Stimulated activated CD4-positive, alpha-beta T cell treated with anti-CD3 and anti-CD28 coated beads, Interleukin-4, amount 100 ng/mL, for 4 hours (primary cell): ENCODE measurements at places on chromosomes 2 and 18.
A peak's percentile ranks its signal among the peaks of the same experiment; 100 is the strongest.

DNA sequence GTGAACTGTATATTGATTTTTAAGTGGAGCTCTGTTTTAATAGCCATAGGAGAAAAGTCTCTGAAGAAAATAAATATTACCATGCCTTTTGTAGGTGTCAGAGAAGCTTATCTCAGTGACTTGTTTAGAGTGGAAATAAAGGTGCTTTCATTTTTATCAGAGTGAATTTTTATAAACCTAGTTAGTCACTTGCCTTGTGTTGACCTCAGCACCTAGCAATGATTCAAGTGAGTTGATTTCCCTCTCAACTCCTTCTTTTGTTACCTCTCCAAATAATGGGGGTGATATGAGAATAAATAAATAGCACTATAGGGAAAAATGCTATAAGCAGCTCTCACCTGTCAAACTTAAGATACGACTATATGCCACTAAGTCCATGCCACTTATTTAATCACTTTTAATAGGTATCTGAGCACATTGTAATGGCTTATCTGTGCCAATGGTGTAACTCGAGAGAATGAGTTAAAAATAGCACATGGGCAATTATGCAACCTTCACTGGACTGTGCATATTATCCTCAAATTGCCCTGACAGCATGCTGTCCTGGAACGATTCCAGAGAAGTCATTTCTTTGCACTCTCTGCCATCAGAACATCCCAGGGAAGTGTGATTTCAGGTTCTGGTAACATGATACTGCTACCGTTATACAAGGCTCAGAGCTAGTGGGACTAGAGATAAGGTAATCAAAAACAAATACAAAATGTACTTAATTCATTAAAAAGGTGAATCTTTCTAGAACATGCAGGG lies 290.8 kb downstream of the CCDC85A start:
- DNase-seq, result no peak

DNA sequence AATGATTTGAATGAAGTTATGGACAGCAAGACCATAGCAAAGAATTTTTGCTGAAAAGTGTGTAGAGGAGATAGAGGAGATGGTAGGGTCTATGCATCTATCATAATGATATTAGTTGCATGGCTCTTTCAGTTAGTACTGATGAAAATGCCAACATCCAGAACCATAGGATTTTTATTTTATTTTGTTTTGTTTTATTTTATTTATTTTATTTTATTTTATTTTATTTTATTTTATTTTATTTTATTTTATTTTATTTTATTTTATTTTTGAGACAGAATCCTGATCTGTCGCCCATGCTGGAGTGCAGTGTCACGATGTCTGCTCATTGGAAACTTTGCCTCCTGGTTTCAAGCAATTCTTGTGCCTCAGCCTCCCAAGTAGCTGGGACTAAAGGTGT lies 1021.1 kb upstream of the ZEB2 start:
- DNase-seq, result no peak

DNA sequence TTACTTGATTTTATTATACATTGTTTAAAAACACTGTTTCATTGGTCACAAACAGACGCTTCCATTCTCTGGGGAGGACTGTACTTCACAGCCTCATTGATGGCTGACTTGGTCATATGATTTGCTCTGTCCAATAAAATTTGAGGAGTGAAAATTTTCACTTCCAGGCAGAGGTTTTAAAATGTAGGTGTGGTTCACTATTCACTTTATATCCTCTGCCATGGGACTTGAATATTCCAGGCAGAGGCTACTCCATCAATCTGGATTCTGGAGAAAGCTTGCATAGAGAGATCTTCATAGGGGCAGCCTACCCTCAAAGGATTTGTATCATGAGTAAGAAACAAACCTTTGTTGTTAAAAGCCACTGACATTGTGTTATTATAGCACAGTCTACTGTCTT lies 56.7 kb downstream of the LDAH start:
- no peak for DNase-seq

GRCh38 chr2:234874347-234875046 lies 77.3 kb upstream of the SH3BP4 start:
- no peak for DNase-seq

DNA sequence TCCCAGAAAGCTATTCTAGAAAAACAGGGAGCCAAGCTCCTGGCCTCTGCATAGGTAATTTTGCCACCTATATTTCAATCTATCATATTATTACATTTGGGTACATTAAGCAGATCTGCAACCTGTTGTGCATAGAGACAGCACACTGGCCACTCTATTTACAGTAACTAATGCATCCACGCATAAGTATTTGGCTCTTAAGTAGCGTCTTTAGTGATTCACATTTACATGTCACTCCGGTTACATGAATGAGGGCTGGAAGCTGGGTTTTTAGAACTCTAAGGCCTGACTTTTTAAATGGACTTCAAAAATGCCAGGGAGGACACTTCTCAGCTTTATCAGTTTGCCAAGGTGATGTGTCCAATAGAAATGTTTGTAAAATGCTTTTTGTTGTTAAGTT lies 97.7 kb downstream of the NYAP2 start:
- DNase-seq, result no peak

- no peak for DNase-seq
Observed at GRCh38 chr2:187148059-187148714, 299.2 kb upstream of the ZSWIM2 start.

DNA sequence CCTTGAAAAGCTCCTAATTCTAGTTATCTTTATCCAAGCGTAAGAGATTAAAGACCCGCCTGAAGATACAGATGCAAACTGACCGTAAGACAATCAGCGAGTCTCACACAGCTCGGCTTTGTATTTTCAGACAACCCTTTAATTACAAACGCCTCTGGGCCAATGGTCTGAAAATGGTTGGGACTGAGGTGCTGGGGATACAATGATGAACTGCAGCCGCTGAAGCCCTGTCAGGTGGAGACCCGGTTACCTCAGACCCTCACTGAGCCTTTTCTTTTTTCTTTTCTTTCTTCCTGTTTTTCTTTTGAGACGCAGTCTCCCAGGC lies 715 bp upstream of the CFAP36 start:
- peak; percentile 0 for DNase-seq

- no peak for DNase-seq
Observed at GRCh38 chr2:162233197-162233596, 10.0 kb downstream of the FAP start.

GRCh38 chr2:112262876-112263275 lies 8.0 kb upstream of the ZC3H8 start:
- no peak for DNase-seq

GRCh38 chr2:240726876-240727275 lies 35.2 kb downstream of the AQP12A start:
- DNase-seq, result no peak

DNA sequence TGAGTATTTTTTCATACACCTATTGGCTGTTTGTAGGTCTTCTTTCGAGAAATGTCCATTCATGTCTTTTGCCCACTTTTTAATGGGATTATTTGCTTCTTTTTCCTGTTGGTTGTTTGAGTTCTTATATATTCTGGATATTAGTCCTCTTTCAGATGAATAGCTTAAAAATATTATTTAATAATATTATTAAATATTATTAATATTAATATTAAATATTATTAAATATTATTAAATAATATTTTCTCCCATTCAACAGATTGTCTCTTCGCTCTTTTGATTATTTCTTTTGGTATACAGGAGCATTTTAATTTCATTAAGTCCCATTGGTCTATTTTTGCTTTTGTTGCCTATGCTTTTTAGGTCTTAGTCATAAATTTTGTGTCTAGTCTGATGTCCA lies 361.9 kb downstream of the TSN start:
- DNase-seq, result no peak
